ENCODE measurements at places on chromosomes 1 and 21.

DNA sequence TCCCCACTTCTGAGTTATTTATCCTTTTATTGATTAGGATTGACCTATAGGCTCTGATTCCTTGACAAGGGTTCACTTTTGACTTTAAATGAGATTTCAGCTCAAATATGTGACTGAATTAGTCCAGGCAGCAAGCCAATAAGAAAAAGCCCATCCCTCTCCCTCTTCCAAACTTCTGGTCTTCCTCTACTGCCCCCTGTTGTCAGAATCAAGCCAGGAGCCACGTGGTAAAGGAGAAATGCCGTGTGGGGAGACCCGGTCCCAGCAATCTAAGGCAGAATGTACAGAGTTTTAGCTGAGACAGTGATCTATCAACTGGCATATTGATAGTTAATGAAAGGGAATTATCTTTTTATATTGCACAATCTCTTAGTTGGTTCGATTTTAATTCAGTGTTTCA, 5.2 kb downstream of the ADAMTS5 start:
- DNase-seq, result no peak

DNA sequence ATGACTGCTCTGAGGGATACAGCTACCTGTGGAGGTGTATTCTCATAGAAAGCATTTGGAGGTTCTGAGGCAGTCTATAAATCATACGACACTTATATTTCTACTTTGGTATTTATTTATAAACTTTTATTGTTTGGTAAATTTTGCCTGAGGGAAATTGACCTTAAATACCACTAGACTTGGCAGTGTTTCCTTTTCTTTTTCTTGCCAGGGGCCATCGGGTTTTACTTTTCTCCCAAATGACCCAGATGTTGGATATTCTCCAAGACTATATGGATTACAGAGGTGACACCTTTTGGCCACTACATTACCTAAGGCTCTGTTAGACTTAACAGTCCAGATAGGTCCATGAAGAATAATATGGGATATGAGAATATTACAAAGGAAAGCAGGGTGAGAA, 28.2 kb downstream of the CHD1L start:
- no peak for DNase-seq

- no peak for DNase-seq
Measured at GRCh38 chr1:33225586-33225985, 30.7 kb upstream of the ZNF362 start.

GRCh38 chr1:185208626-185209180, 51.7 kb downstream of the SWT1 start:
- no peak for DNase-seq

DNA sequence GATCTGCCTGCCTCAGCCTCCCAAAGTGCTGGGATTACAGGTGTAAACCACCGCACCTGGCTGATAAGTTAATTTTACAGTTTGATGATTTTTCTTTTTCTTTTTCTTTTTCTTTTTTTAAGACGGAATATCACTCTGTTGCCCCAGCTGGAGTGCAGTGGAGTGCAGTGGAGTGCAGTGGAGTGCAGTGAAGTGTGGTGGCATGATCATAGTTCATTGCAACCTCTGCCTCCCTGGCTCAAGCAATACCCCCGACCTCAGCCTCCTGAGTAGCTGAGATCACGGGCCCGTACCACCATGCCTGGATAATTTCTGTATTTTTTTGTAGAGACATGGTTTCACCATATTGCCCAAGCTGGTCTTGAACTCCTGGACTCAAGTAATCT, 84.4 kb upstream of the CXADR start:
- DNase-seq, result no peak

- no peak for DNase-seq
Measured at GRCh38 chr1:15966081-15966955, 9.6 kb downstream of the ZBTB17 start.

GRCh38 chr21:30839304-30839703, 9.7 kb upstream of the KRTAP7-1 start:
- DNase-seq, result peak; percentile 23

- no peak for DNase-seq
Measured at GRCh38 chr1:50423670-50424000, 392 bp upstream of the DMRTA2 start.

All from NK-92 treated with Interleukin-12 subunit alpha and Interleukin-12 subunit beta, amount 100 ng/mL, for 24 hours (cell line).